ENCODE measurements at places on chromosomes 1 and 21.

- no peak for DNase-seq
These were observed 499.2 kb downstream of the OMA1 start for GRCh38 chr1:58047265-58047858.

GRCh38 chr1:12124693-12125421 is 41.9 kb upstream of the TNFRSF1B start:
- peak; percentile 74 for DNase-seq

DNA sequence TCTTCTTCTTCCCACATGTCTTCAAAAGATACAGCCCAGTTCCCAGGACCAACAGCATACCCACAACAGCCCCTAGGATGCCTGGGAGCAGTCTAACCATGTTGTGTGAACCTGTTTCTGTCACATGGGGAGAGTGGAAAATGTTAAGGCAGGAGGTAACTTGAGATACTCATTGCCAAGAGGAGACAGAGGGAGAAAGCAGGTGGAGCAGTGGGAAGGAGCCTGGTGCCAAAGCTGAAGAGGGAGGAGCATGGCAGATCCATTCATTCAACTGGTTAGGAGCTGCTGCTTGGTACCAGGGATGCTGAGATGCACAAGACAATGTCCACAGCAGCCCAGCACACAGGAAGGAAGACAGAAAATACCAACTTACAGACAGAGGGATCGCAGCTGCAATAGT is 149.8 kb upstream of the ETV3 start:
- DNase-seq: no peak

DNA sequence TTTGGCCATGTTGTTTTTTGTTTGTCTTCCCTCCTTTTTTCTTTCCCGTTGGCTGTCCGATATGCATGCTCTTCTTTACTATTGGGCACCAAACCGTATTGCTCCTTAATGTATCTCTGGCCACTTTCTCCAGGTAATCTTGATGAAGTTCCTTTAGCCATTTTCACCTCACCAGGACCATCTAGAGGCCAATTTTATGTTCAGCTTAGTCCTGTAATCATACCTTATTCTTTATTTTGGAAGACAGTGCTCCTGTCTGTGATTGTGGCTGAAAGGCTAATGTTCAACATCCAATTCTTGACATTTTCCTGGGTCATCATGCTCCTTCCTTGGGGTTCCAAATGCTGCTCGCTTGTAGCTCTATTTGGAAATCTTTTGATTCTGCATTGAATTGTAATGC is 169.5 kb downstream of the S1PR1 start:
- no peak for DNase-seq

- no peak for DNase-seq
These were observed 530.3 kb downstream of the MATN1 start for GRCh38 chr1:30192969-30193630.

DNA sequence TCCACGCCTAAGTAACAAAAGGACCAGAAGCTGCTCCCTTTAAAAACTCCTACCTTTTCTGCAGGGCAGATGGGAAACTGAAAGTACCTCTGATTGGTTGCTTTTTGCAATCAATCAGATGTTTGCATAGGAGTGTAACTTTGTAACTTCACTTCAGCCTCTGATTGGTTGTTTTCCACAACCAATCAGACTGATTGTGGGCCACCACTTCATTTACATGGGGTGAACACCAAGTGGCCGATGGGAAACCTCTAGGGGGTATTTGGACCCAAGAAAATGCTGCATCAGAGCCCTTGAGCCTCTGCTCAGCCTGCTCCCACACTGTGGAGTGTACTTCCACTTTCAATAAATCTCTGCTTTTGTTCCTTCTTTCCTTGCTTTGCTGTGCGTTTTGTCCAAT is 32.8 kb upstream of the CD1D start:
- DNase-seq: no peak

GRCh38 chr1:184970691-184971161 is 3.6 kb downstream of the NIBAN1 start:
- no peak for DNase-seq

GRCh38 chr1:34176830-34177603 is at the start of gene C1orf94:
Gene C1orf94, plus strand, starts transcription at chr1:34176907. Its CDS starts 883 bp downstream, at chr1:34177790.
- DNase-seq: no peak

- no peak for DNase-seq
These were observed 55.7 kb downstream of the MRPL39 start for GRCh38 chr21:25551569-25551968.

GRCh38 chr21:46555225-46555617 is 49.7 kb downstream of the S100B start:
- no peak for DNase-seq

DNA sequence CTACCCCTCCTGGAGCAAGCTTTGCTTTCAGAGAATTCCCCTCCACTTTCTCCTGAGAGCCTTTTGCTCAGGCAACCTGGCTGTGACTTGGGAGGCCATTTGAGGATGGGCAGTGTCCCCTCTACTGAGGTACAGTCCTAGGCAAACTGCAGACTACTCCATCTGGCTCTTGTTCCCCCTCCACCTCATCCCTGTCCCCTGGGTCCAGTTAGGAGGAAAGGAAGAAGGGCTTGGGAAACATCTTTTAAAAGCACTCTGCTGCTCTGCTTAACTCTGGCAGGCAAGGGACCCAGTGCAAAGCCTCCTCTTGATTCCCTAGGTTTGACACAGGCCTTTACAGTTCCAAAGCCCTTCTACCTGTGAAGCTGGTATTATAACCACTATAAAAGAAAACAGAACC is 108.2 kb downstream of the NAV1 start:
- DNase-seq: no peak

DNA sequence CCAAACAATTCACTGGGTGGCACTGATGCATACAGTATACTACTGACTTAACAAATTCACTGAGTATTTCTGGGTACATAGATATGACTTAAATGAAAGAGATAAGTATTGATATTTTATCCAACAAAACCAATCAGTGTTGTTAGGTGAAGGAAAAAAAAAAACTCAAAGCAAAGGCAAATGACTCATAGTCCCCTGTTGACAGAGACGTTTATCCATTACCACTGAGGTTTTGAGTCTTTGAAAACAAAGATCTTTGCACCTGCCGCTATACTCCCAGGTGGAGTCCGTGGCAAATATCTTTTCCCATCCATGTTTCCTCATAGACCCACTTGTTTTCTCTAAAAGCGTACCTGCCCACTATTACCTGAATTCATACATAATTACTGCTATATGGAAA is 18.4 kb downstream of the DYNLT5 start:
- DNase-seq: no peak

DNA sequence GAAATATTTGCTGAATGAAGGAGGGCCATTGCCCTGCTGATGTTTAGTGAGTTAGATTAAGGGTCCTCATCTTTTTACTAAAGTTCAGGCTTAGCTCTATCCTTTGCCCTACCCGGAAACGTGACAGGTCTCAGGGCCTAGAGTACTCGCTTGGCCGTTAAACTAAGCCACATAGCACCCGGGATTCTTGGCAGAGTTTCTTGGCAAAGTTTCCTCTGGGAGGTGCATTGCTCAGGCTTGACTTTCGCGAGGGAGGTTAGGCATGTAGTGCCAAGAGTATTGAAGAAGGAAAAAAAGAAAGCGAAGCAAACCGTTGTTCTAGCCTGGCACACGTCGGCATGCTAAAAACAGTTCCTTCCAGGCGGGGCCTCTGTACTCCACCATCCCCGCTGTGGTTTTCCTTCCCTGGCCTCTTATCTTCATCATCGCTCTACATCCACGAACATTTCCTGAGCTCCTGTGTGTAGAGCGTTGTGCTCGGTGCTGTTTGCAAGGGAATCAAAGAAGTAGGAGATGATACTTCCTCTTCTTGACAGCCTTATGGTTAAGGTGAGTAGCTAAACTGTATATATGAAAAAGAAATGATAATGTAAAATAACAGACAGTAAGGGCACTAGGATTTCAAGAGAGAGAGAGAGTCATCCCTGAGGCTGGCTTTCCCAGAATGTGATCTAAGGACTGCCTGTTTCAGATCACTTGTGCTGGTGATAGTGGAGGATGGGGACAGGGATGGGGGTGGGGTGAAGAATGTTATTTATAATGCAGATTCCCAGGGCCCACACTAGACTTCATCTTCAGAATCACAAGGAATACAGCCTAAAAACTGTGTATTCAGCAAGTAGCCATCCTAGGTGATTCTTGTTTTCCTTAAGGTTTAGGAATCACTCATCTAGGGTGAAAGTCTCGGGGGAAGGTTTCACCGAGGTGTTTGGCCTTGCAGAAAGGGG is 18.8 kb downstream of the RNF220 start:
- DNase-seq: no peak

DNA sequence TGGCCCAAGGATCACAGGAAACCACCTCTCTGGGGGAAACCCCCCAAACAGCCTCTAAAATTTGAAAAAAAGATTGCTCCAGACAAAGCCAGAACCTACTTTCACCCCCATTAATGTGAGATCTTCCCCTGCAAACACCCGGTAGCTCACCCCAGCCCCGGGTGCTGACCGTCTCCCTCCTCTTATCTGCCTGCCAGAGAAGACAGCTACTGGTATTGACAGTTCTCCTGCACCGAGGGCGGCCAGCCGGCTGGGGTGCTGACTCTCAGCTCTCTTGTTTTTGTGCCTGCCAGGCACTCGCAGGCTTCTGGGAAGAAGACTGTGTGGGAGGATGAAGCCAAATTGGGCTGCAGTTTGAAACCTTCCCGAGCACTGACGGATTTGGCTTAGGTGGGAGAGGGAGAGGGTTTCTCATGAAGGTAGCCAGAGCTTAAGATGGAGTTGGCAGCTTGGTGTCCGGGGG is 48.2 kb downstream of the RASSF5 start:
- DNase-seq: no peak

DNA sequence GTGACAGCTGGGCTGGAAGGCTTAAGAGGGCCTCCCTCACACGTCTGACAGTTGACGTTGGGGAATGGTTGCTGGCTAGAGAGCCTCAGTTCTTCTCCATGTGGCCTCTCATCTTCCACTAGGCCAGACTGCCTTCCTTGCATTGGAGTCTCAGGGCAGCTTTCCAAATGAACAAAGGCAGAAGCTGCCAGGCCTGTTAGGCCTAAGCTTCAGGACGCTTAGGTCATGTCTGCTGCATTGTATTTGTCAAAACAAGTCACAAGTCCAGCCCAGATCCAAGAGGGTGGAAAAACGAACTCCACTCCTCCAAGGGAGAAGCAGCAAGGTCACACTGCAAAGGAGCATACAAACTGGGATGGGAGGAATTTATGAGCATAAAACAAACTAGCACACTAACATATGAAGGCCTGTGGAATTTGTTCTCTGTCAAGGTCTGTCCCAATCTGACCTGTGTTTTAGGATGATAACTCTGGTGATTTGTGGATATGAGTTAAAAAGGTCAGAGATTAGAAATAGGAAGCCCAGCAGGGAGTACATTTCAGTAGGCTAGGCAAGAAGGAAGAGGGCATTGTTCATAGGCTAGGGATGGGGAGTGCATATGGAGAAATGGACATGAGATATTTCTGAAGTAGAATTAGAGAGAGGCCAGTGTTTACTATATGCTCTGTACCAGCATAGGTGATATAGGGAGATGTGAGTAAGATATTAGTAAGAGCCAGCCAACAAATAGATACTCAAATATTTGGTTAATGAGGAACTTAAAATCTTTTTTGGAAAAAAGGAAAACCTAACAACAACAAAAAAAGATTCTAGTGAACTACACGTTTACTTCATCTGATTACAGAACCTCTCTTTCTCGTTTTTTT is 29.1 kb upstream of the CNN3 start:
- no peak for DNase-seq

DNA sequence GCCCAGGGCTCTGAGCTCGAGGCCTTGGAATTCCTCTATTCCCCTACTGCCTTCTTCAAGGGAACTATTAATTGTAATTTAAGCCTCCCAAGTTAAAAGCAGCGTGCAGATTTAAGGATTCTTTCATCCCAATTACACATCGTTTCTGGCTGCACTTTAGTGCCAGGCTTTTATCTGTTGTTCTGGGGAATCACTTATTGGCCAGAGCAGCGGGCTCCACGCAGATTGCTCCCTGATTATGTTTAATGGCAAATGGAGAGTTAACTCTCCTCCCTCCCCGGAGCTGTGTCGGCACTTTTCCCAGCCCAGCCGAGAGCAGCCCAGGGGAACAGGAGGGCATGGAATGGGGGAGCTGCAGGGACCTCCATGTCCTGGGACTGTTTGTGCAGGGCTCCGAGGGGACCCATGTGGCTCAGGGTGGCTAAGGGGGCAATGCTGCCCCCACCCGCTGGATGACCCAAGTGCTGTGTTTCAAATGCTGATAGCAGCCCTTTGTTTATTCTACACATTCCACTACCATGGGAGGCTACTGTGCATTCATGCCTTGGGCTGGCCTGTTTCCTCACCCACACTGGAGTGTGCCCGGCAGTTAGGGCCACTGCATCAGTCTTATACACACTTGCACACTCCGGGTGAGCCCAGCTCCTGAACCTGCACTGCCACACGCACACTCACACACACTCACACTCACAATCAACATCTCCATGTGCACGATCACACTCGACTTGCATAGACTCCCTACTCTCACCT is 93.3 kb upstream of the POU3F1 start:
- DNase-seq: no peak

- DNase-seq: no peak
These were observed 5.3 kb downstream of the GPR3 start for GRCh38 chr1:27397749-27398148.

Measured in activated CD4-positive, CD25-positive, alpha-beta regulatory T cell (primary cell).